ENCODE measurements at places on chromosomes 7 and 10.

DNA sequence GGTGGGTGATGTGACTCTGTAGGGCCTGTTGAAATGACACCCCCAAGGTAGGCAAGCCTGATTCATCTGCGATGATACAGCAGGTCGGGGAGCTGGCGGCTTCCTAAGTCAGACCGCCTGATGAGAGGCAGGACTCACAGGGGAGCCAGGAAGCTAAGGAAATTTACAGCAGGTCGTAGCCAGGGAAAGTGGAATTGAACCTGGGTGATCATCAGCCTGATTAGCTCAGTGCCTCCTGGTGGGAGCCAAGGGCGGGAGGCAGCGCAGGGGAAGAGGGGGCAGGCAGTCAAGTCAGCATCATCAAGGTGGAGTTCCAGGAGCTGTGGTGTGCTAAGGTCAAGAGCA is 18.5 kb upstream of the TRIM56 start:
- DNase-seq, result no peak

DNA sequence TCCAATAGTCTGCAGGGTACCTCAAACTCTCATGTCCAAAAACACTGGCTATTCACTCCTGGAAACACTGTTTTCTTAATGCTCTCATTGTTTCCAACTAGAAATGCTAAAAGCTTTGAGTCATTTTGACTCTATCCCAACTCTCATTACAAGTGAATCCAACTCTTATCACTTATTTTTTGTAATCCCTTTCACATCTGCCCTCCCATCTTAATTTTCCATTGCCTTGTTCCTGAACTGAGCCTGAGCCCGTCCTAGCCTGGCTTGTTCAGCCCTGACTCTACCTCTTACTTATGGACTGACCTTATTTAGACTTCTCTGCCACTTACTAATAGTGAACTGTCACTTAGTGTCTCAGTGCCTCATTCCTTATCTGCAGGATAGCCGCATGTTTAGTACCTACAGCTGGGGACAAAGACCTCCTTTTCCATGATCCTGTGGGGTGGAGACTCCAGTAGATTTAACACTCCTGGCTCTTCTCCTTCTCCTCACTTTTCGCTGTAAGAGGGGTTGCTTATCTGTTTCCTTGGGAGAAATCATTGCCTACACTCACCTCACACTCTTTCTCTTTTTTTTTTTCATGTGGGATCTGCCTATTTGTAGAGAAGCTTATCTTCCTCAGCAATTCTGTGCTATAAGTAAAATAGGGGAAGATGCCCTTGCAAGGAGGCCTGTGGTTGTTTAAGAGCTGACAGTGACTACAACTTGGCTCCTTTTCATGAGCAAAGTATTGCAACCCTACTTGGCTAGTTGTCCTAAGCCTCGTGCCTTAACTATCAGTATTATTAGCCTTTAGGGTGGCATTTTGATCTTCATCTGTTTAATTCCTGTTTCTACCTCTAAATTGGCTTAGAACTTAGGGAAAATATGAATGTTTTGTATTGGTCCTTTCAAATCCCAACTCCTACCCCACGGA is 56.4 kb downstream of the SLC16A12 start:
- no peak for DNase-seq

DNA sequence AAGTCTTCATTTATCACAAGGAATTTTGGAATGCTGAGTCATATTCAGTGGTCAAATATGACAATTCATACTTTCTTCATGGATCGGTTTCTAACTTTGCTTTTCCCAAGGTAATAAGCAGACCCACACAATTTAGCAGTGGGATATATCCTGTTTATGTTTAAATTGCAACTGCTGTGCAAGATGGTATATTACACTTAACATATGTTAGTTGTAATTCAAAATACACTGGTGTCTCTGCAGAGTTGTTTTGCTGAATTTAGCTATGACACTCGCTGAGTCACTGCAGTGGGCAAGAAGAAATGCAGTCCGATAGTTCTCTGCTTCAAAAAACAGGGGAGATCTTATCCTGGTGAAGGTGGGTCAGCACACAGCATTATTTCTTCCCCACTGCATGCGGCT is 194.8 kb upstream of the PTN start:
- no peak for DNase-seq

DNA sequence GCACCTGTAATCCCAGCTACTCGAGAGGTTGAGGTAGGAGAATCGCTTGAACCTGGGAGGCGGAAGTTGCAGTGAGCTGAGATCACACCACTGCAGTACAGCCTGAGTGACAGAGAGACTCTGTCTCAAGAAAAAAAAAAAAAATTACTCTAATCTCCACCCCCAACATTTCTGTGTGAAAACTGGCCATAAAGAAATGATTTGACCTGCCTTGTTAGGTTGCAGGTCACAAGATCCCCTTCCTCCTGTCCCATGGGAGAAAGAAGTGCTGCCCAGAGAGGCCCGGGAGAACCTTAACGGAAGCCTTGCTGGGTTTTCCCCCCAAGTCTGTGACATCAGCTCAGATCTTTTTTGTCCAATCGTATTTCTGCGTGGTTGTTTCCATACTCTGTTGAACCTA is 8.7 kb upstream of the CALHM1 start:
- no peak for DNase-seq

GRCh38 chr10:133357285-133358161 is at the start of gene FUOM:
FUOM (minus strand) TSS chr10:133358019; CDS start chr10:133358007, 12 bp downstream.
- DNase-seq, result no peak

Measured in NCI-H1436 treated with DMSO at 0.1 percent for 48 hours (cell line).